Activated naive CD8-positive, alpha-beta T cell treated with anti-CD3 and anti-CD28 coated beads for 36 hours (primary cell): ENCODE measurements at places on chromosomes 2 and 18. TPM values are rescaled to one million over a fixed set of nuclear protein-coding genes. Genes with fewer than 3 reads are reported as not detected.

The DLGAP1 gene
- not detected for total RNA-seq

- no peak for DNase-seq
Measured at GRCh38 chr2:229287823-229288222, 16.7 kb upstream of the PID1 start.

DNA sequence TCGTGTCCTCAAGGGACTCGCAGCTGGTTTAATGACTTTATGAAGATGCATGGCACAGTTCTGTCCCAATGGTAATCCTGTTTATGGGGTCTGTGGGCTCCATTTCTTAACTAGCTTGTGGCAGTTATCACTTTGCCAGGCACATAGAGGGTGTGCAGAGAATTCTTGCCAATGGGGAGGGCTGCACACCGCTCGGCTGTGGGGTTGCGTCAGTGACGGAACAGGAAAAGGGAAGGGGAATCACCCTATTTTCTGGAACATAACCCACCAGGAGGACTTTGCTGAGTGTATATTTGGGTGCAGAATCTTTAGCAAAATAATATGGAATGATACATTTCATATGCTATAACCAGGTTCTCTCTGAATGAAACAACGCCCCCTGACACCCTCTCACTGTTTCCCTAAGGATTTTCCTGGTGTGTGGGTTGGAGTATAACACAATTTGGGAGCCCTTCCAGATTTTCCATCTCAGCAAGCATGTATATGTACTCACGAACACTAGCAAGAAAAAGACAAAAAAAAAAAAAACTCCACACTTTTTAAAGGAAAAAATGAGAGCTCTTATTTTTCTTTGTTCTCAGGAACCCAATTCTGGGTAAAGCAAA is 43.9 kb upstream of the TRIB2 start:
- no peak for DNase-seq

DNA sequence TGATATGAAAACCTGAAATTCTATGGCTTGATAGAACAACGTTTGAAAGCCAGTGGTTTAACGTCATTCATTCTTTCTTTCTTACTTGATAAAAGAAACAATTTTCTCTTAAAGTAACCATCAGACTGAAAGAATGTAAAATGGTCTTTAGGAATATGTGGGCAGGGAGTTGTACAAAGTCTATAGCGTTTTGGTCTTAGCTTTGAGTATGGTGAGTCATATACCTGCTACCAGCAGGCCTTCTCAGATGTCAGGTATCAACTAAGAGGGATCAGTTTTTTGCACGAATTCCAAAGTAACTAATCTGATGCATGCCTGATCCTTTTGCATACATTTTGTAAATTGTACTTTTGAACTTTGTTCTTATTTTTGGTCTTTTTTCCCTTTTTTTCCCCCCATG is 101.5 kb upstream of the DSEL start:
- no peak for DNase-seq

GRCh38 chr2:236334122-236334876 is 70.1 kb upstream of the ASB18 start:
- DNase-seq: no peak

DNA sequence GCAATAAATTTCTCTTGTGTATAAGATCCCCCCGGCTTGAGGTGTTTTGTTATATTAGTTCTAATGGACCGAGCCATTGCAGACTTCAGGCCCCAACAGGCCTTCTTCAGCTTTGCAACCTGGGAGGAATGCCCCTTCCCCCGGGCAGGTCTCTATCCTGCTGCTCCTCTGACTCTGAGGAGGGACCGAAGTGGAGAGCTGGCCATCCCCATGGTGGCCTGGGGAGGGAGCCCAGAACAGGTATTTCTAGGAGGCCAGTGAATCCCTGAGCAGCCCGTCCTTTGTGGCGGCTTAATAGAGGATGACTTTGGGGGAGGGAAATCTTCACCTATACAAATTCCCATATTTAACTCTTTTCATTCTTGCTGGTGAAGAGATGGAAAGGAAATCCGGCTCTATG is 715.8 kb upstream of the SOX11 start:
- DNase-seq: no peak

DNA sequence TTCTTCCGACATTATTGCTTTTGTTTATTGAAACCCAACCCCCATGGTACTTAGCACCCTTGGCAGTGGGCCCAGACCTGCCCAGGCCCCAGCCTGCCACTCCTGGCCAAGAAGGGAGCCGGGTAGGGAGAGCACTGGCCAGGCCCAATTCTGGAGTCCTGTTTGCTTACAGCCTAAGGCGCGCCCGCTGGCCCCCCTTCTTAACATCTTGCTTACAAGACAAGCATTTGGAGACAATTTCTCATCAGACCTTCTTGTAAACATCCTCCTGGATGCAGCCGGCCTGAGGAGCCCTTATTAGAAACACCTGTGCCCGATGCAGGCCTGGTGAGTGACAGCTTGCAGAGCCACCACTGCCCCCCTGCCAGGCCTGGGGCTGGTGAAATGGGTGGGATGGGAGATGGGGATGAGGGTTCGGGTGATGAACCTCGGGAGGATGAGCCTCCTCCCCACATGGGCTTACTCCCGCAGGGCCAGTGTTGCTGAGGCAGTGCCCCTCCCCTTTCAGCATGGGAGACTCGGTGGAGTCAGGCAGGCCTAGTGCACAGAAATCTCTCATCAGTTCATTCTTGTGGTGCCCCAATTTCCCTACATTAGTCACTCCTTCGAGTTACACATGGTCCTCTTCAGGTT is 217.5 kb downstream of the CYP26B1 start:
- no peak for DNase-seq

GRCh38 chr2:143262389-143262788 is 133.2 kb downstream of the ARHGAP15 start:
- no peak for DNase-seq

- peak; percentile 30 for DNase-seq
Measured at GRCh38 chr2:227164763-227165291, 403 bp downstream of the COL4A3 start.

DNA sequence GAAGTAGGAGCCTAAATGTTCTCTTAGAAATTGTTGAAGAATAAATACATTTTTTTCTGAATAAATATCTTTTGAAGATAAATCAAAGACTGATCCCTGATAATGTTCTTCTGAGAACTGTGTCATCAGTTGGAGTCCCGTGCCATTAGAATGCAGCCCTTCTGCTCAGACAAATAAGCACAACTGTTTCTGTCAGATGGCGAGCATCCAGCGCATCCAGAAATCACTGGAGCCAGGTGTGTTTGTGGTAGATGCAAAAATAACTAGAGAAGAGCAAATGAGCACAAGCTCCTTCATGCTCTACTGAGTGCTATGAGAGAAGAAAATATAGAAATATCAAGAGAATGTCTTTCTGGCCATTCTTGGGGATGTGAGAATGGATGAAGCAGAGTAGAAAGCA is 573.7 kb downstream of the THSD7B start:
- DNase-seq: no peak

GRCh38 chr2:226634943-226635604 is 164.5 kb downstream of the IRS1 start:
- no peak for DNase-seq

- DNase-seq: no peak
Measured at GRCh38 chr2:188969236-188969635, 4.9 kb upstream of the COL3A1 start.

GRCh38 chr2:74198023-74198460 is 373 bp upstream of the MTHFD2 start:
- no peak for DNase-seq

DNA sequence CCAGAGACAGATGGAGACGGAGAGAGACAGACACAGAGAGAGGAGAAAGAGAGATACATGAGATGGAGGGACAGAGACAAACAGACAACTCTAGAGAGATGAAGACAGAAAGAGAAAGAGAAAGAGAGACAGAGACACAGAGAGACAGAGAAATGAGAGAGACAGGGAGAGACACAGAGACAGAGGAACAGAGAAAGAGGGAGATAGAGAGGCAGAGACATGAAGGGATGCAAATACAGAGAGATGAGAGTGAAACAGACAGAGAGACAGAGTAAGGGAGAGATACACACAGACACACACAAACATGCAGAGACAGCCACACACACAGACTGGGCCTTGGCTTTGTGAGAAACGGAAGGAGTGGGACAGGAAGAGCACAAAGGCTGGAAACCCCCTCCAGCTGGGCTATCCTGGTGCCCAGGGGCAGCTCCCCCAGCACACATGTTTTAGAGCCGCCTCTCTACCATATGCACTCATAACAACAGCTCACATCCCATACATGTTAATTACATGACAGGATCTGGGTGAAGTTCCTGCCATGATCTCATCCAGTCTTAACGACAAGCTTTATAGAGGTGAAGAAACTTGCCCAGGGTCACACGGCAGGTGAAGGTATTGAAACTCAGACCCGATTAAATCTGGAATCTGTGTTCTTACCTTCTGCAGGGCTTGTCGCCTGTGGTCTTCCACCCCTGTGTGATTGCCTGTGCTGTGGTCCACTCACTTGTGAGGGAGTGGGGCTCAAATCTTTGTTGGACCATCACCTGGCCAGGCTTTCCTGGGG is 32.4 kb downstream of the IL18R1 start:
- DNase-seq: no peak

GRCh38 chr18:5600378-5601071 is 56.7 kb upstream of the EPB41L3 start:
- DNase-seq: no peak

- DNase-seq: no peak
Measured at GRCh38 chr18:72601481-72601880, 57.3 kb upstream of the CBLN2 start.
